ENCODE measurements at places on chromosomes 7 and 10.

- DNase-seq = no peak
Observed at GRCh38 chr7:27245124-27245797, 2.7 kb downstream of the EVX1 start.

GRCh38 chr7:40147371-40148246 is 12.8 kb downstream of the SUGCT start:
- DNase-seq = no peak

DNA sequence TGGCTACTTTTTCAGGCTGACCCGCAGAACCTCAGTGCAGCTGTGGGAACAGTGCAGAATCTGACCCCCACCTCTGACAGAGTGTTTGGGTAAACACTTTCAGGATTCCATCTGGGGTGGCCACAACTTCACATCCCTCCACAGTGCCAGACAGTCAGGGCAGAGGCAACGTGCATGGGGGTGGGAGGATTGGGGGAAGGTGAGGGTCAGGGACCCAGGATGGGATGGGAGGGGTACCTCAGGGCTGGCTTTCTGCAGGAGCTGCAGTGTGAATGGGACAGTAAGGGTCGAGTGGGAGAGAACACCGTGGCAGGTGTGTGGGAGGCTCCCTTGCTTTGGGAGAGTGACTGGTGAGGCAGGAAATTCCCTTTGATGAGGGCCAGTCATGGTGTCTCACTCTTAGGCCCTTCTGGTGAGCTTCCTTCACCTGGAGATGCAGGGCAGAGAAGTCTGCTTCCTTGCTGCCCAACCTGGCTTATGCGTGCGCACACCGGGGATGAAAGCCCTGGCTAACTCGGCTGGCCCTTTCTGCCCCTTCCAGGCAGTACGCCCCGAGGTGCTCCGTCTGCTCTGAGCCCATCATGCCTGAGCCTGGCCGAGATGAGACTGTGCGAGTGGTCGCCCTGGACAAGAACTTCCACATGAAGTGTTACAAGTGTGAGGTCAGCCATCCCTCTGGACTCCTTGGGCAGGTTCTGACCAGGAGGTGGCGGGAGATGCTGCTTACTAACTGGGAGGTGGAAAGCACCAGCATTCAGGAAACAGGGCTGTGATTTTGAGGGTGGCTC is 8.4 kb downstream of the ZYX start:
- DNase-seq = peak; percentile 43

- DNase-seq = peak; percentile 94
Observed at GRCh38 chr10:59753267-59753666, at the start of gene MRLN. Gene MRLN (minus strand): TSS chr10:59753455.

- no peak for DNase-seq
Observed at GRCh38 chr7:10475940-10476641, 497.6 kb upstream of the PHF14 start.

DNA sequence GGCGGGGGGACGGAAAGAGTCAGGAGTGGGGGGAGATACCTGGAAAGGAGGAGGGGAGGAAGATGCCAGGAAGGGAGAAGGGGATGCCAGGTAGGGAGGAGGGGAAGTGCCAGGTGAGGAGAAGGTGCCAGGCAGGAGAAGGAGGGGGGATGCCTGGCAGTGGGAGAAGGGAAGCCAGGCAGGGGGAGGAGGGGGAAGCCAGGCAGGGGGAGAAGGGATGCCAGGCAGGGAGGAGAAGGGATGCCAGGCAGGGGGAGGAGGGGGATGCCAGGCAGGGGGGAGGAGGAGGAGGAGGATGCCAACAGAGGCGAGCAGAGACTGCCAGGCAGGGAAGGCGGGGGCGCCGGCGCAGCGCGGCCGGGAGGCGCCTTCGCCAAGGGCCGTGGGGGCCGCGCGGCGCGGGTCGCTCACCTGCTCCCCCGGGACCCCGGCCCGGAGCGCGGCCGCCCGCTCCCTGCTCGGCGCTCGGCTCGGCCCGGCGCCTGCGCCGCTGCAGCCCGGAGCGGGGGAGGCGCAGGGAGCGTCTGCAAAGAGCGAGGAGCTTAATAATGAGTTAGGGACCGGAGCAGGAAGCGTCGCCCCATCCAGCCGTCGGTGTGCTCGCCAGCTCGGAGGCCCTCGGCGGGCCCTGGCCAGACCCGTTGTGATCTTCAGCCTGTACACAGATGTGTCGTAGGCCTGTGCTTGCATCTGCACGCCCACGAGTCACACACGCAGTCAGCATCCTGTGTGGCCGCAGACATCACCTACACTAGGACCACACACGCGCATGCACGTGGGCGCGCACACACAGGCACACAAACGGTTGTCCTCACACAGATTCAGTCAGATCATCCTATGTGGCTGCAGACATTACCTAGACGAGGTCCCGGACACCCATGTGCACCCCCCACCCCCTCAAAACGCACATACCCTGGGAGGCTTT is 28.4 kb upstream of the SMARCD3 start:
- peak; percentile 79 for DNase-seq

DNA sequence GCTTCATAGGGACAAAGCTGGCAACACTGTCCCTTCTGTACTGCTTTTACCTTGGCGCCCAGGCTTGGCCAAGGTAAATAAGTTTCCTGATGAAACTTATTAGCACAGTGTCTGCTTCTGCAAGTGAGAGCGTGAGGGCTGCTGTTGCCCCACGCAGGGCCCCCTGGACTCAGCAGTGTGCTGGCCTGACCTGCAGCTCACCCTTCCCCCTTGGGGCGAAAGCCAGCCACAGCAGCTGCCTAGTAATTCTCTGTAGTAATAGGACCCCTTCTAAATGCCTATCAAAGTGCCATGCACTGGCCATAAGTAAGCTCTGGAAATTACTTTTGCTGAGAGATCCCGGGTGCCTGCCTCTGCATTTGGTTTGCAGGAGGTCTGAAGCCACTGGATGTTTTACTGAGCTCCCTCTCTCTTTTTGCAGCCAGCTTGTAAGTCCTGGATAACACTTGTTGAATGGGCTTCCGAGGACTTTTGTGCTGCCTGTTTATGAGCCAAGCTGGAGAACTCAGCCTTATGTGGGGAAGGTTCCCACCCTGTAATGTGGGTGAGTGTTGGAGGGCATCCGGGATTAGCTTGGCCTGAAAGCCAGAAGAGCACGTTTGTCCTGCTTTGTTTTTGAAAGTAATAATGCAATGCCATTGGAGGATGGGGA is 293.9 kb downstream of the C7orf25 start:
- no peak for DNase-seq

DNA sequence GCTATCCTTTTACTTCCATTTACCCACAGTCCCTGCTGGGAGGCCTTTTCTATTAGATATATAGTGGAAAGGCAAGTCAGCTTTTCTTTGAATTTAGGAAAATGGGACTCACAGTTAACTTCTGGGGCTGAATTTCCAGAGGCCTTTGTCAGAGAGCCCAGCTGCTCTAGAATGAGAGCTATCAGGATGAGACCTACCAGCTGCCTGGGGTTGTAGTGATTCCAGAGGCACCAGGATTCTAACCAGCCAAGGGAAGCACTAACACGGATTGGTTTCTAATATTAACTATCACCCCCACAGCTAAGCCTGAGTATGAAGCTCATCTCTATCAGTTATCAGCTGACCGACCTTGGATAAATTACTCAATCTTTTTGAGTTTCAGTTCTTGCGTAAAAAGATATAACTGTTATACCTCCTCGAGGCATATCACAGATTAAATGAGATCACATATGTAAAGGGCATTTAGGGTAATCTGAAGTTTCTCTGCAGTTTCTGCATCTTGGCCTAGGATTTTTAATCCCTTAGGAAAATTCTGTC is 56.6 kb upstream of the CALD1 start:
- DNase-seq = no peak

DNA sequence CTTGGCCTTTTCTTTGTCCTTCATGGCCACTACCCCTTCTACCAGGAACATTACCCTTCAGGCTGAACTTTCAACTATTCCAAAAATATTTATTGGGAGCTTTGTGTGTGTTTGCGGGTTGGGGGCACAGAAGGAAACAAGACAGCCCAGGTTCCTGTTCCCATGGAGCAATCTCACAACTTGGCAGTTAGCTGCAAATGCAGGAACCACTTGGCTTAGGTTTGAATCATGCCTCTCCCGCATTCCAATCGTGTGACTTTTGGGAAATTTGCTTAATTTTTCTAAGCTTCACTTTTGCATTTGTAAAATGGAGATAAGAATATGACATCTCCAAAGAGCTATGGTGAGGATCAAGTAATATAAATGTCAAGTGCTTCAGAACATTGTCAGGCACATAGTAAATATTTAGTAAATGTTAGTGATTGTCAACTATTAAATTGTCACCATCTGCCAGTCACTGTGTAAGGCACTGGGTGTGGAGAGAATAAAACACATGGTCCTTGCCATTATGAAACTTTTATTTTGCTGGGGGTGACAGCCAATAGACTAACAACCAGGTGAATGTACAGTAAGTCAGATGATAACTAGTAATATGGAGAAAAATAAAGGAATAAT is 277.1 kb downstream of the SNX13 start:
- DNase-seq = no peak

- DNase-seq = peak; percentile 32
Observed at GRCh38 chr7:97971120-97971989, 18.6 kb downstream of the OCM2 start.

DNA sequence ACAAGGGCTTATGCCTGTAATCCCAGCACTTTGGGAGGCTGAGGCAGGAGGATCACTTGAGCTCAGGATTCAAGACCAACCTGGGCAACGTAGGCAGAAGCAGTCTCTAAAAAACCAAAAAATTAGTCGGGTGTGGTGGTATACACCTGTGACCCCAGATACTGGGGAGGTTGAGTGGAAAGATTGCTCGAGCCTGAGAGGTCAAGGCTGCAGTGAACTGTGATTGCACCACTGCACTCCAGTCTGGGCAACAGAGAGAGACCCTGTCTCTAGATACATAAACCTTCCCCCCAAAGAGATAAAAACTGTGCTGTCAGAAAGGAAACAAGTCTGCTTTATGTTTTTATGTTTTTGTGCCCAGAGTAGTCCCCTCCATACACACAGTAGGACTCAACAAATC is 27.5 kb upstream of the CDK13 start:
- no peak for DNase-seq

DNA sequence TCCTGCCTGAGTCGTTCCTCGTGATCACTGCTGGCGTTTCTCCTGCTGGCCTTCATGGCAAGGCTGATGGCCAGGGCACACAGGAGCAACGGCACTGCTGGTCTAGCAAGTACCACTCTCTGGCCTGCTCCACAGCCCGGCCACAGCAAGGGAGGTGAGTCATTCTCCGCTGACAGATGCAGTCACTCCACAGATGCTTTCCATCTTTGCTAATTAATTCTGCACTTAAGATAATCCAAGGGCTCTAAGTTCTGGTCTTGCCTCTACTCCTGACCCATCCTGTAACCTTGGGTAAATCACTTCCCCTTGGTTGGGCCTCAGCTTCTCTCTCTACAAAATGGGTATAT is 244.4 kb downstream of the RPS24 start:
- DNase-seq = peak; percentile 61

DNA sequence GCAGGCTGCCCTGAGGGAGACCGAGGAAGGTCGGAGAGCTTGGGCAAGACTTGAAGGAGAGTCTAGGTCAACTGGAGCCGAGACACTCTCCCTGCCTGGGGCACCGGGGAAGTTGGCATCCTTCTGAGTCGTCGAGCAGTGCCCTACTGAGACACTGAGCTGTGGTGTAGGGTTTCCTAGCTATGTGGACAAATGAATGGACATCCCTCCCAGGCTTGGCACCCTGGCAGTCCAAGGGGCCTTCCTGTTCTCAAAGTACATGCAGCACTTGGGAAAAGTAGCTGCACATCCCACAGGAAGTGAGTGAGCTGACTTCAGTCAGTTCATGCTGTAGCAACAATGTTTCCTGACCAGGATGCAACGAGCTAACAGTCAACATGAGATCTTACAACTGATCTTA is 57.2 kb upstream of the INPP5A start:
- DNase-seq = no peak

DNA sequence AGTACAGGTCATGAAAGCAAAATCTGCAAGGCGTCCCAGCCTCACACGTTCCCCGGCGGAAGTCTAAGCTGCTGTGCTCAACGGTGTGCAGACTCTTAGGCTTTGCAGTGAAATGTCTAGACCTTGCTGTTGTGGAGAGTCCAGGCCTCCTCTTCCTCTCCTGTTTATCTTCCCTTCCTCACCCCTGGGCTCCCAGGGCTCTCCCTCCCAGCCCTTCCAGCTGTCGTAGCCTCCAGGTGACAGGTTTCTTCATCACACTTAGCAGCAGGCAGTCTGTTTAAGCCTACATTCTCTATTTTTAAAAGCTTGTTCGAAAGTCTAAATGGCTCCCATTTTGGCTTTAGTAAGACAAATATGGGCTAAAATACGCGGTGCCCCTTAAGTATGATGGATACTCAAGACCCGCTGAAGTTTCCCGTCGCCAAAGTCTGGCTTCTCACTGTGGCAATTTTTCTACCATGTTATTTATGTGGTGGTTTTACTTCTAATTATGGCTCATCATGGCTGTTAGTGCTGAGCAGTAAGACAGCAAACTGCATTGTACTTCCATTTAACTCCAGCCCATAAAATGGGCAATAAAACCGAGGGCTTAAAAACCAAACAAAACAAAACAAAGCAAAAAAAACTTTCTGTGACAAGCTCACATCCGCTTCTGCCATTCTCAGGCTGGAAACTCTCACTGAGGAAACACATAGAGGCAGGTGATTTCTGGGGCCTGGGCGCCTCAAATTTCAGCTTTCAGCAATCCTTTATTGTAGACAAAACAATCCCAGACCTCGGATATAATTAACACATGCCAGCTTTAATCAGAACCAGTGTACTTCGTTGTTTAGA is 243.2 kb downstream of the SNX10 start:
- DNase-seq = no peak

GRCh38 chr7:3301831-3302618 is 973 bp downstream of the SDK1 start:
- DNase-seq = peak; percentile 38

- no peak for DNase-seq
Observed at GRCh38 chr10:91247360-91248111, 27.1 kb downstream of the PCGF5 start.

- DNase-seq = no peak
Observed at GRCh38 chr10:34292194-34292565, 522.9 kb downstream of the PARD3 start.

DNA sequence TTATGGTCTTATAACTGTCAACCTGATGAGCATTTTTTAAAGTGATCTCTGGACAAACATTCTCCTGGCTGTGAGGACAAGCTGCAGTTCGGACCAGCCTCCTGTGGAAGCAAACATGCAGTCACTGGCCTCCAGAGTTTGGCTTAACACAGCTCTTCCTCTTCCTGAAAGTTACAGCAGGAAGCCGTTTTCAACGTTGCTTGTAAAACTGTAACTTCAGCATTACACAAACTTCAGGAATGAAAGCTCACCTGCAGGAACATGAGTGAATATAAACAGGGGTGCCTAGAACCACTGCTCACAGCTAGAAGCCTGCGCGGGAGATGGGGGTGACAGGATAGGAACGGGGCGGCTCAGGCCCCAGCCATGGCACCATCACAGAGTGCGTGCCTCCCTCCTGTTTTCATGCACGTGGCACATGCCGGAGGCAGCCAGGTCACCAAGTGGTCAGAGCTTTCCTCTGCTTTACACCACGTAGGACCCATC is 292.9 kb upstream of the PITRM1 start:
- no peak for DNase-seq

Measured in cerebellar cortex (tissue), 1 donor.